NB4 (cell line): ENCODE measurements at places on chromosomes 7 and 10.

DNA sequence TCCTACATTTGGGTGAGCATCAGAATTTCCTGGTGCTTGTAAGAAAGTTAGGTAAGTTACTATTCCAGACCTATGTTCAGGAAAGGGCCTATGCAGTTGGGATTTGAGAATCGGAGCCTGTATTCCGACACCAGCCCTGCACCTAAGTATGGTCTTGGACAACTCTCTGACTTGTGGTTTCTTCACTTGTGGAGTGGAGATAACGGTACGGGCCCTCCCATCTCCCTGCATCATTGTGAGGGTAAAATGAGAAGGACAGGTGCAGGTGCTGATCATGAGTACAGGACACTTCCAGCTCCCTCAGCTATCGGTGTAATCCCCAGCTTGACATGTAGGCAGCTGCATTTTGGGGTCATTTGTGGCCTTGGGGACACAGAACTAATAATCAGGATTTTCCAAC lies 138.3 kb upstream of the NAMPT start:
- no peak for DNase-seq

DNA sequence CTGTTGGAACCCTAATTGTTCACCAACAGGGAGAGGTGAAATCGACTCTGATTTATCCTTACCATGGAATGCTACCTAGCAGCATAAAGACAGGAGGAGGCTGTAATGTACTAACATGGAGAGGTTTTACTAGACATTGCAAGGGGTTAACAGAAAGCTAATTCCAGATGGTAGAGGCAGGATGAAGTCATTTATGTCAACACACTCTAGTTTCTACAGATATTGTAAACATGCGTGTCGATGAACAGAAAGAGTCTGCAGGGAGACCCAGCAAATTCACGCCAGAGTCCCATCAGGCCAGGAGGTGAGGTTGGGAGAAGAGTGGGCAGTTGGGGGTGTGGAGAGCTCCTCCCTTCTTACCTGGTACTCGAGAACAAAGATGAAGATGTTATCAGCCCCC lies 7.0 kb downstream of the NPC1L1 start:
- DNase-seq = no peak

DNA sequence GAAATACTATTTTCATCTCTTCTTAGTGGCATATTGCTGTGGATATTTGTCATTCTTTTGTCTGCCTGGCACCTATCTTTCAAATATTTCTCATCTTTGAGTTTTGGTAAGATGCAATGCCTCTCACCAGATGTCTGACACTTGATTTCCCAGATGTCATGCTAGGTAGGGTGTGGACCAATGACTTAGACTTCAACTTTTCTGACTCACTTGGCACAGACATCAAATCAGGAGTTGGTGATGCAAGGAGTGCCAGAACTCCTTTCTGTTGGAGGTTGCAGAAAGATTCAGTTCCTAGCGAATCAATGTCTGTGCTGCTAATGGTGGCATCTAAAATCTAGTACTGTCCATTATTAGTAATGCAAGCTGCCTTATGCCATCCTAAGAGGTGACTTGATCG lies 216.9 kb upstream of the FERD3L start:
- no peak for DNase-seq

DNA sequence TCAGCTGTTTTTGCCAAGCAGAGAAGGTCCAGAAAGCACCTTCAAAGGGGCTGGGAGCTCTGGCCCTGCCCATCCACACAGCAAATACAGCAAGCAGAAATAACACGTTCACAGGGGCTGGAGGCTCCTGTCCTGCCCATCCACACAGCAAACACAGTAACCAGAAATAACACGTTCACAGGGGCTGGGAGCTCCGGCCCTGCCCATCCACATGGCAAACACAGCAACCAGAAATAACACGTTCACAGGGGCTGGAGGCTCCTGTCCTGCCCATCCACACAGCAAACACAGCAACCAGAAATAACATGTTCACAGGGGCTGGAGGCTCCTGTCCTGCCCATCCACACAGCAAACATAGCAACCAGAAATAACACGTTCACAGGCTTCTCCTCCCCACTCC lies 558.1 kb downstream of the PTPRN2 start:
- DNase-seq = no peak

- DNase-seq = no peak
These were observed 318.4 kb upstream of the KAT6B start for GRCh38 chr10:74507951-74508350.

GRCh38 chr7:40843338-40843985 lies 708.7 kb downstream of the SUGCT start:
- no peak for DNase-seq
